HCT116 (cell line): ENCODE measurements at places on chromosomes 5 and 9. TPM values are rescaled to one million over a fixed set of nuclear protein-coding genes. Genes with fewer than 3 reads are reported as not detected.

GRCh38 chr5:151612689-151613427 lies 21.7 kb upstream of the FAT2 start:
- DNase-seq, result peak; percentile 19

DNA sequence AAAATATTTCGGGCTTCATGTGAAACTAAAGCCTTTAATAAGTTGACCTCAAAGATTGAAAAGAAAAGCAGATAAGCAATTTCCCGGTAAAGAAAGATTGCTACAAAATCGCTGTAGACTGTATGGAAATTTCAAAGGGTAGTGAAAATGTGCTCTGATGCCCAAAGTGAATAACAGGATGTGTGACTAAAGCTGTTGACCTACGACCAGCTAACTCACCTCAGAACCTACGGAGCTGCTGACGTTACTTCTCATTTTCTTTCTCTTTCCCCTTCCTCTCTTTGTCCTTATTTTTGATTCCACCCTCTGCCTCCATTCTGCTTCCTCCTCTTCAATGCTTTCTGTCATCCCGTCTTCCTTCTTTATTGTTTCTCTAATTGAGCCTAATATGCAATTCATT lies 103.2 kb downstream of the PDE4D start:
- no peak for DNase-seq

GRCh38 chr9:20442461-20443319 lies 179.6 kb downstream of the MLLT3 start:
- DNase-seq, result no peak

- DNase-seq, result no peak
Measured at GRCh38 chr5:64566310-64566916, 60.6 kb downstream of the RGS7BP start.

GRCh38 chr9:87615547-87616148 lies 110.3 kb upstream of the CTSL start:
- no peak for DNase-seq

- DNase-seq, result no peak
Measured at GRCh38 chr5:9222054-9222976, 323.6 kb downstream of the SEMA5A start.

PLPP7 gene
- total RNA-seq, result 0.37 TPM

STC2 gene
- total RNA-seq, result 97.3 TPM

PKN3 gene
- total RNA-seq, result 37.9 TPM
